ENCODE measurements at places on chromosomes 5 and 9. TPM values are rescaled to one million over a fixed set of nuclear protein-coding genes. Genes with fewer than 3 reads are reported as not detected.

The PFN3 gene
- not detected for total RNA-seq

The CORO2A gene
- total RNA-seq = 0.32 TPM

The STKLD1 gene
- 0.61 TPM for total RNA-seq

The MLANA gene
- not detected for total RNA-seq

The PARP8 gene
- 0.46 TPM for total RNA-seq

The PTGDS gene
- total RNA-seq = 0.65 TPM

The TLR4 gene
- 32.8 TPM for total RNA-seq

The FUBP3 gene
- total RNA-seq = 32.8 TPM

The PSIP1 gene
- 52.3 TPM for total RNA-seq

The HAVCR1 gene
- total RNA-seq = not detected

The MED7 gene
- 7.5 TPM for total RNA-seq

The CAVIN4 gene
- total RNA-seq = 0.65 TPM

The ADAMTS19 gene
- total RNA-seq = not detected

The C9orf50 gene
- total RNA-seq = not detected

The SOHLH1 gene
- total RNA-seq = not detected

The GLDC gene
- total RNA-seq = 6.4 TPM

The CDH9 gene
- not detected for total RNA-seq

The GFI1B gene
- total RNA-seq = not detected

The REEP2 gene
- total RNA-seq = 1.4 TPM

The ITGA1 gene
- 4.4 TPM for total RNA-seq

The MORN5 gene
- total RNA-seq = not detected

The SPINK4 gene
- not detected for total RNA-seq

The GABBR2 gene
- total RNA-seq = 0.61 TPM

The DUSP1 gene
- 55.5 TPM for total RNA-seq

The SLC34A3 gene
- total RNA-seq = not detected

The NOL6 gene
- total RNA-seq = 22.6 TPM

The AK8 gene
- 0.30 TPM for total RNA-seq

The GGTA1 gene
- total RNA-seq = not detected

The WDR38 gene
- total RNA-seq = not detected

The IFNB1 gene
- 0.46 TPM for total RNA-seq

The ZNF300 gene
- 4.2 TPM for total RNA-seq

The ECPAS gene
- 69.6 TPM for total RNA-seq

The PCDH1 gene
- total RNA-seq = 266 TPM
